ENCODE measurements at places on chromosomes 2 and 18.

GRCh38 chr18:55544014-55544413 lies 44.0 kb downstream of the TCF4 start:
- no peak for DNase-seq

DNA sequence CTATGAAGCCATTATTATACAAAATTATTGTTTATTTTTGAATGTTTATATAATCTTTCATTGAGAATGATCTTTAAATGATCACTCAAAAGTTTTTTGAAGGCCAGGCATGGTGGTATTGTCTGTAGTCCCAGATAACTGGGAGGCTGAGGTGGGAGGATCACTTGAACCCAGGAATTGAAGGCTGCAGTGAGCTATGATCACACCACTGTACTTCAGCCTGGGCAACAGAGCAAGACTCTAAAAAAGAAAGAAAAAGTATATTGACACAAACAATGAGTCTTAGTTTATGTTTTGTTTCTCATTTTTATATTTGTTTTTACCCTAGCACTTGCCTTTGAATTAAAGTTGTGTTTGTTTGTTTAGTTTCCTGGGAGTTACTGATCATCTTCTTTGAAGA lies 2.3 kb downstream of the TWSG1 start:
- no peak for DNase-seq

DNA sequence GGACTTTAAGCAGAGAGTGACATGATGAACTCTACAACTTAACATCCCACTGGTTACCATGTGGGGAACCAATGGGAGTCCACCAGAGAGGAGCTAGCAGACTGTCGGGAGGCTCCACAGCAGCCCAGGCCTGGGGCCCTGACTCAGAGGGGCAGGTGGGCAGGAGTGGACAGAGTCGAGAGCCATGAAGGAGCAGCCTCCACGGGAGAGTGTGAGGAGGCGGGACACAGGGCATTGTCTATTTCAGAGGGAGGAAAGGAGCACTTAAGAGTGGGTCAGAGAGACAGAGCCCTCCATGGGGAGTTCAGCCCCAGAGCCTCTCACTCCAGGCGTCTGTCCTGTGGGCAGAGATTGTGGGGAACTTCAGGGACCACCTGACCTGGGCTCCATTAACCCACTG lies 118.7 kb downstream of the CYP26B1 start:
- no peak for DNase-seq

DNA sequence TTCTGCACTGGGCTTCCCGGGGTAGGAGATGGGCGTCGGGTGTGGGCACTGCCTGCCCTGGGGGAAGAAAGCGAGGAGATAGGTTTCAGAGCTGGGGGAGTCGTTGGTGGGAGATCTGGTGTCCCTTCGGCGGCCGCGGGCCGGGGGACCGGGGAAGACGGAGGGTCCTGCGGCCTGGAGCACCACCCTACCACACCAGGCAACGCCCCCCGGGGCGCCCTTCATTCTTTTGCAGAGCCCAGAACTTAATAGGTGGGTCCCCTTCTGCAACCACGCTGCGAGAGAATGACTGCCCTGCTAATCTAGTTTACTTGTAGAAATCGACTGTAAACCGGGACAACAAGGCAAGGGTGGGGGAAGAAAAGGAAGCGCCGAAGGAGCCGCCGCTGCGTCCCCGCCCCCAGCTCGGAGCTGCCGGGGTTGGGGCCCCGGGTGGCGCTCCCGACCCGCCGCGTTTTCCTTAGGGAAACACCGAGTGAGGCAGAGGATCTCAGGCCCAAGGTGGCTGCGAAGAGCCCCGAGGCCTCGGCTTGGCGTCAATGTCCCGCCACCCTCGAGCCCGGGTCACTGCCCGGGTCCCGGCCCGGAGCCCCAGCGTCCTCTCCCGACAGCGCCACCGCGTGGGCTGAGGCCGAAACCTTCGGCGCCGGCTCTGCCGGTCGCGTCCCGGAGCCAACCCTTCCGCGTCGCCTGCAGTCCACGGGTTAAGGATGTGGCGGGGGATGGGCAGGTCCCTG lies 5.4 kb upstream of the SATB2 start:
- DNase-seq, result peak; percentile 44

DNA sequence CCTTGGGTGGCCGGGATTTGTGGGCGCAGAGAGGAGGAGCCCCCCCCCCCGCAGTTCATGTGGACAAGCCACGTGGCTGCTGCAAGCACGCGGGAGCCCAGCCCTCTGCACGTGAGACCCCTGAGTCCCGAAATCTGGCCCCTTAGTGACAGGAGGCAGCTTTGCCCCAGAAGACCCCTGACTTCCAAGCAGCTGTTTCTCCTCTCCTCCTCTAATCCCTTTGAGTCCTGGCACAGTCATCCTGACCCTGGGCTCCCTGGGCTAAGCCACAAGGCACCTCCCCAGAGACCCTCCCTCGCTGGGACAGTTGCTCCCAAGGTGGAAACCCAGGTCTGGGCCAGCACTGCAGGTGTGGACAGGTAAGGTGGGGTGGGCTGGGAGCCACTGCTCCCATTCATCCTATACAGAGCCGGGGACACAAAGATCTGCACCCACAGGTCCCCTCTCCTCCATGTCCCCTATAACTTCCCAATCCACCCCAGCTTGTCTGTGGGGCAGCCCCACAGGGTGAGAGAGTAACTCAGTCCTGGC lies 923 bp downstream of the TEKT4 start:
- DNase-seq, result no peak

GRCh38 chr2:105489168-105489878 lies 90.5 kb upstream of the FHL2 start:
- DNase-seq, result no peak

DNA sequence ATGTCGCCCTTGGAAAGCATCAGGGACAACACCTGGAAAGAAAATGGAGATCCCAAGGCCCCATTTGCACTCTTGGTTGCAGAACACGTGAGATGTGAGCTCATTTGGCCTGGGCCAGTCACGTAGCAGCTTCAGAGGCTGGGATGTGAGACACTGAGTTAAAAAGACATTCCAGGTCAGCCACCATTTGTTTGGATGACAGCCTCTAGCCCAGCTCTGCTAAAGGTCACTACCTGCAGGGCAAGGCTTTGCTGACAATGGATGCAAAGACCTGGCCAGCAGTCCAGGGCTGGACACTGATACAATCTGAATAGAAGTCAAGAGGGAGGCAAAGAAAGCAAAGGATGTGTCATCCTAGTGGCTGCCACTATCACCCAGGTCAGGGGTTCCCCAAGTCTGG lies 83.9 kb upstream of the LRPPRC start:
- DNase-seq, result no peak

- peak; percentile 29 for DNase-seq
Observed at GRCh38 chr2:201093573-201093972, 21.8 kb downstream of the NDUFB3 start.

DNA sequence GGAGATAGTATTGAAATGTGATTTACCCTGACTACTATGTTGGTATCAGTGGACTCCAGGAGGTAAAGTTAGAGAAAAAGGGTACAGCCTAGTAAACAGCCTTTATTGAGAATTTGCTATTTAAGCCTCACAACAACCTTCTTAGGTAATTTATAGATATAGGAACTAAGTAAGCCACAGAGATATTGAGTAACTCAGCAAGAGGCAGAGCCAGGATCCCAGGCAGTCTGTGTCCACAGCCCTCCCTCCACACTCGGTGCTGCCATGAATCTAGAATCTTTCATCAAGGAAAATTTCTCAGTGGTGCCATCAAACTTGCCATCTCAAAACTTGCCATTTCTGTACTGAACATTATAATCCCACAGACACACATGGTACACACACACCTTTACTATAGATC lies 170.9 kb downstream of the CAPN13 start:
- no peak for DNase-seq

- no peak for DNase-seq
Observed at GRCh38 chr2:82412021-82412420, 2047.1 kb downstream of the SUCLG1 start.

DNA sequence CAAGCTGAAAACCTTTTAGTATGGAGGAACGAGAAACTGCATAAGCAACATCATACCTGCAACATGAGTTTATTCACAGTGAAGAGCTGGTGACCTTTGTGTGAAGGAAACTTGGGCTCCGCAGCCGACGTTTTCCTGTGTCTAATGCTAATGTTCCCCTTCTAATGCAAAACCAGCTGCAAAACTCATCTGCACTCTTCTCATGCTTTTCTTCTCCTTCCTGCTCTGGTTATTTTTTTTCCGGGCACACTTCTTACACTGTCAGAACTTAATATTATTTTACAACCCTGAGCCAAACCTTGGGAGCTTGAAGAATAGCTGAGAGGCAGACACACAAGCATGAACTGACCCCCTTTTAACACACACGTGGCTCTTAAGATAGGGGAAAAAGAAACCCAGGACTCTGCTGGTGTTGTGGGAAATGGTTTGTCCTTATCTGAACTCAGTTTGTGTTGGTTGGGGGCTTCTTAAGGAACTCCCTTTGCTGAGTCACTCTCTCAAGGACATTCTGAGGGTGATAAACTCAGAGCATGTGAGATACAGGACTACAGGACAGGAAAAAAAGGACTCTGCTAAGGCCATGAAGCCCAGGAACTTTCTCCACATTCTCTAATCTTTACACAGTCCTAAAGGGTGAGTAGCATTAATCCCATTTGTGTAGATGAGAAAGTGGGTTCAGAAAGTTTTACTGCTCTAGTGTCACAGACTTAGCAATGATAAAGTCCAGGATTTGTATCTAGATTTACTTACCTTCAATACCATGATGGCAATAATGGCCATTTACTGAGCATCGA lies 439.3 kb upstream of the TRIB2 start:
- DNase-seq, result peak; percentile 97

DNA sequence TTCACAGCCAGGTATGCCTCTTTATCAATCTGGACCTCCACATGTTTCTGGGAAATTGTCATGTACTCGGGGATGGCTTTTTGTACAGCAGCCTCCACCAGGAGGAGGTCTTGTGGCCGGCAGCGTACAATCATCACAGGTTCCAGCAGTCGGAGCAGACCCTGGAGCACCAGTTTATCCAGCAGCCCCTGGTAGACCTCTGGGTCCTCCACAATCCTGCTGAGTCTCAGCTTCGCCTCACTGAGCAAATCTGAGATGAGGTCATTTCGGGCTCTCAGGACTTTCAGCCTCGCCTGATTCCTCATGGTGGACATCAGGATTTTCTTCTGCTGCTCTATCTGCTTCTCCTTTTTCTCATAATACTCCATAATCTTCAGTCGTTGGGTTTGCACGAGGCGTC lies 32.8 kb downstream of the TMEM247 start:
- no peak for DNase-seq

DNA sequence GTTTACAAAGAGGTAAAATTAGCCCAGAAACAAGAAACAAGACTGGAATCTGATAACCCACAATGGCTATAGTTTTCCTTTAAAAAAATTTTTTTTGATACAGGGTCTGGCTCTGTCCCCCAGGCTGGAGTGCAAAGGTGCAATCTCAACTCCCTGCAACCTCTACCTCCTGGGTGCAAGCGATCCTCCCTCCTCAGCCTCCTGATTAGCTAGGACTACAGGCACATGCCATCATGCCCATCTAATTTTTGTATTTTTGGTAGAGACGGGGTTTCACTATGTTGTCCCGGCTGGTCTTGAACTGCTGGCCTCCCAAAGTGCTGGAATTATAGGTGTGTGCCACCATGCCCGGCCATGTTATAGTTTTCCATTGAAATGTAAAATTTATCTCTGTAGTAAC lies 12.3 kb upstream of the PARD6G start:
- no peak for DNase-seq

GRCh38 chr2:80748592-80748991 lies 444.0 kb upstream of the LRRTM1 start:
- DNase-seq, result no peak

GRCh38 chr2:555164-555922 lies 121.9 kb downstream of the TMEM18 start:
- DNase-seq, result no peak

- DNase-seq, result no peak
Observed at GRCh38 chr18:44096016-44096415, 584.7 kb upstream of the SETBP1 start.

DNA sequence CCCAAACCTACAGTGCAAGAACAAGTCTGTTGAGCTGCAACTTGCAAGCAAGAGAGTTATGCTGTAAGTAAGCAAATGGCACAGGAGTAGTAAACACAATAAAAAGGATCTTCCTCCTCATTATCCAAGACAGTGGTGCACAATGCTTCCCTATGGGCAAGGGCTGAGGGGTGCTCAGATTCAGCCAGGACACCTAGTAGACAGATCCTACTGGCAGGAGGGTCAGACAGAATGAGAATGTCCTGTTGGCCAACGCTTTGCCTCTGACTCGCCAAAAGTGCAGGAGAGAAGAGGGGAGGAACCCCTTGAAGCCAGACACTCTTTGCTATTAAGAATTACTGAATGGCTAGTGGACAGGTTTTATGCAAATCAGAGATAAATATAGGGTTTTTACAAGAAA lies 280.4 kb upstream of the SESTD1 start:
- DNase-seq, result no peak

- no peak for DNase-seq
Observed at GRCh38 chr2:196925768-196926561, 542 bp downstream of the PGAP1 start.

- no peak for DNase-seq
Observed at GRCh38 chr18:69715191-69715795, 232.4 kb downstream of the CD226 start.

DNA sequence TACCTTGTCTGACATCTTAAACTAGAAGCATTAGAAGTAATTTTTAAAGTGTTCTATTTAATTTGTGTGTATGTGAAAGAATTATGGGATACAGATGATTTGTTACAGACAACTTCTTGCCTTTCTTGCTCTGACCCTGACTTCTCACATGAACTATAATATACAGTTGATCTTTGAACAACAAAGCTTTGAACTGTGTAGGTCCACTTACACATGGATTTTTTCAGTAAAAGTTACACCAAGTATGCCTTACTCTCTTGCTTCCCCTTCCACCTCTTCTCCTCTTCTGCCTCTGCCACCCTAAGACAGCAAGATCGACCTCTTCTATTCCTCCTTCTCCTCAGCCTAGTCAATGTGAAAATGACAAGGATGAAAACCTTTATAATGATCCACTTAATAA lies 42.2 kb downstream of the SLC40A1 start:
- no peak for DNase-seq

GRCh38 chr2:85959826-85960225 lies 71.0 kb upstream of the ST3GAL5 start:
- no peak for DNase-seq

GRCh38 chr2:232296776-232297525 lies 81.6 kb upstream of the ALPP start:
- no peak for DNase-seq

All from hematopoietic multipotent progenitor cell treated with erythropoietin and hydrocortisone succinate and interleukin-3 and kit ligand, for 8 days (in vitro differentiated cells).